ENCODE measurements at places on chromosomes 4 and X. TPM values are rescaled to one million over a fixed set of nuclear protein-coding genes. Genes with fewer than 3 reads are reported as not detected.

GRCh38 chr4:105709081-105709450 is 482 bp downstream of the GSTCD start:
- no peak for DNase-seq

- DNase-seq, result no peak
Observed at GRCh38 chr4:17489721-17490120, 22.2 kb downstream of the QDPR start.

- DNase-seq, result no peak
Observed at GRCh38 chr4:10354225-10354624, 103.0 kb downstream of the ZNF518B start.

GRCh38 chr4:64340218-64341110 is 68.8 kb downstream of the TECRL start:
- DNase-seq, result no peak

Gene MAGED4B
- total RNA-seq, result 8.8 TPM

- DNase-seq, result no peak
Observed at GRCh38 chr4:13963601-13964000, 336.1 kb upstream of the BOD1L1 start.

DNA sequence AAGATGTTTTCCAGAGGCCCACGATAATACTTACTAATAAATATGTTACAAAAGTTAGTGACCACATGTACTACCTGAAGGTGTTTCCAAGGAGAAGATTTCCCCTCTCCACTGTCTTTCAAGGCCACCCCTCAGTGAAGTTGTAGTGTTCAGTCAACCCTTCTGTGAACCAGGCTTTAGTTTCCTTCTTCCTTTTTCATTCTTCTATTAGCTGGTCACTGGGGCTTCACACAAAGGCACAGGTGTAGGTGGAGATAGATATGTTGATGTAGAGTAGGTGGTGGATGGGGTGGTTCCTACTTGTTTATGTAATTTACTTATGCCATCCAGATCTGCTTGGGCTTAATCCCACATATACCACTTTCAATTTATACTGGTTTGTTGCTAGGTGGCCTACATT is 43.3 kb upstream of the ADAM29 start:
- DNase-seq, result no peak

- DNase-seq, result no peak
Observed at GRCh38 chr4:601612-602558, 23.5 kb upstream of the PDE6B start.

Measured in foreskin keratinocyte (primary cell).